ENCODE measurements at places on chromosomes 2 and 18. TPM values are rescaled to one million over a fixed set of nuclear protein-coding genes. Genes with fewer than 3 reads are reported as not detected.

DNA sequence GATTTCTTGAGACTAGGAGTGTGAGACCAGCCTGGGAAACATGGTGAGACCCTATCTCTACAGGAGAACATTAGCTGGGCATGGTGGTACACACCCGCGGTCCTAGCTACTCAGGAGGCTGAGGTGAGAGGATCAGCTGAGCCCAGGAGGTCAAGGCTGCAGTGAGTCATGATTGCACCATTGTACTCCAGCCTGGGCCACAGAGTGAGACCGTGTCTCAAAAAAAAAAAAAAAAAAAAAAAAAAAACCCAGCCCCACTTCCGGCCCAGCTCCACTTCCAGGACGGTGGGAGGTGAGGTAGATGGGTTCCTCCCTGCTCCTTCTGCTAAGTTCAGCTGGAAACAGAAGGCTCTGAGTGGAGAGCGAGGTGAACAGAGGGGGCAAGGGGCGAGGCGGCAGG is 41.4 kb upstream of the NFATC1 start:
- no peak for DNase-seq

DNA sequence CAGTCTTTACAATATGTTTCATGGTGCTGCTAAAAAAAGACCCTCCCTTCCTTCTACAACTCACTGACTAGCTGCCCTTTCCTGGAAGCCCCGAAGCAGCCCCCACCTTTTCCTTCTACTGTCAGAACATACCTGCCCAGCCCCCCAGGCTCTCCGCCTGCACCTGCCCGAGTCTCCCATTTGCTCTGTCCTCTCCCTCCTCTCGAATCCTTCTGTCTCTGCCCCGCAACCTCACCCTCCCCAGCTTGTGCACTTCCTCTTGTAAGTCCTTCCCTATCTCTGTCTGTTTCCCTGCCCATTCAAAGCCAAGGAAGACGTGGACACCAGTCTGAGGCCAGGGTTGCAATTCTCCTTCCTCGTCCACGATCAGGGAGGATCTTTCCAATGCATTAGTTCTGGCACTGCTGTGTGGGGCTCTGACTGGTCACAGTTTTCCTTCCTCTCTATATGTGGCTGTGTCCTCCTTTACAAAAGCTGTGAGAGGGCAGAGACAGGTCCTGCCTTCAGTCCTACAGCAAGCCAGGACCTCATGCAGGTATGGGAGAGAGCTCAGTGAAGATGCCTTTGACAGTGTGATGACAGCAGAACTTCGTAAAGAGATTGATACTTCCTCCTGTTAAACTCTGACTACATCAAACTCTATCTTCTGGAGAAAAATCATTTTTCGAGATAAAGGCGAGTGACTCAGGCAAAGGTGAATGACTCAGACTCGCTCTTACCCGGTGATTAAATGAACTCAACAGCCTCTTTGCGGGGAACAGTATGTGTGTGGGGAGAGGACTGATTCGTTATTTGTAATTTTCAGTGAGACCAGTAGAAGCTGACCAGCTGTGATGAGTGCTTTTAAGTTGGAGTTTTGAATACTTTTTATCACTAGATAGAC is 14.2 kb downstream of the TNFRSF11A start:
- DNase-seq: peak; percentile 31

GRCh38 chr2:60273836-60274235 is 279.6 kb downstream of the BCL11A start:
- no peak for DNase-seq

MERTK gene
- total RNA-seq: 11.5 TPM

DNA sequence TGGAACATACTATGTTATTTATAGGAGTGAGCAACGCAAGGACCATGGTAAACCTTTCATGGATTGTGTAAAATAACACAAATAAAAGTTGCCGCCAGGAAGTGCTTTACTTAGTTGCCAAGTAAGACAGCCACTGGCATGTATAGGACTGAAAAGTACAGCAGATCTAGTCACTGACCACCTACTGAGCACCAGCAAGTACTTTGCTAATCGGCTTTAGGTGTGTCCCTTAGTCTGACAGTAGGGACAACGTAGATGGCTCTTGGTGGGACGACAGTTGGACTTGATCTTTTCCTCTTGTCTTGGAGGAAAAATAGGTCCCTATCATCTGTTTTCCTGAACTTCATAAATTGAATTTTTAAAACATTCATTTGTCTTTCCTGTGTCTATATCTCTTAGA is 13.6 kb upstream of the CXXC1 start:
- no peak for DNase-seq

DNA sequence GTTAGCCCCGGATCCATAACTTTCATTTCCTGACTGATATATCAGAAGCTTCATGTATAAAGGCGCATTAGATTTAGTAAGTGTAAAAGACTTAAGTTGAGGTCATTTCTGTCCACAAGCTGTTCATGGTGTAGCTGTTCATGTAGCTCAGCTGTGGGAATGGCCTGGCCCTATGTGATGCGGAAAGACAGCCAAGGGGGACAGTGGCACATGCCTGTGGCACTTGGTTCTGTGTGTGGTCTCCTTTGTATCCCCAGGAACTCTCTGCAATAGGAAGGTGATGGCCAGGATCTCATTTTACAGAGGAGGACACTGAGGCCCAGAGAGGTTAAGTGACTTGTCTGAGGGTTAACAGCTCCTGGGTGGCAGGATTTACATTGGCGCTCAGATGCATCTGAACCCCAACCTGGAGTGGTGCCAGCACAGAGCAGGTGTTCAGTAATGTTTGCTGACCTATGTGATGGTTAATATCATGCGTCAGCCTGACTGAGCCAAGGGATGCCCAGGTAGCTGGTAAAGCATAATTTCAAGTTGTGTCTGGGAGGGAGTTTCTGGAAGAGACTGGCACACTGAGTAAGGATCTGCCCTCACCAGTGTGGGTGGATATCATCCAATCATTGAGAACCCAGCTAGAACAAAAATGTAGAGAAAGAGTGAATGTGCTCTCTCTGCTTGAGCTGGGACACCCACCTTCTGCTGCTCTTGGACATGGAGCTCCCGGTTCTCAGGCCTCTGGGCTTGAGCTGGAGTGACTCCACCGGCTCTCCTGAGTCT is 25.4 kb downstream of the HPCAL1 start:
- DNase-seq: peak; percentile 52

GRCh38 chr2:173869244-173870229 is 95.6 kb downstream of the SP3 start:
- DNase-seq: no peak

MALL gene
- total RNA-seq: 223 TPM

- no peak for DNase-seq
These were observed 130.4 kb upstream of the CYP26B1 start for GRCh38 chr2:72278046-72278445.

DNA sequence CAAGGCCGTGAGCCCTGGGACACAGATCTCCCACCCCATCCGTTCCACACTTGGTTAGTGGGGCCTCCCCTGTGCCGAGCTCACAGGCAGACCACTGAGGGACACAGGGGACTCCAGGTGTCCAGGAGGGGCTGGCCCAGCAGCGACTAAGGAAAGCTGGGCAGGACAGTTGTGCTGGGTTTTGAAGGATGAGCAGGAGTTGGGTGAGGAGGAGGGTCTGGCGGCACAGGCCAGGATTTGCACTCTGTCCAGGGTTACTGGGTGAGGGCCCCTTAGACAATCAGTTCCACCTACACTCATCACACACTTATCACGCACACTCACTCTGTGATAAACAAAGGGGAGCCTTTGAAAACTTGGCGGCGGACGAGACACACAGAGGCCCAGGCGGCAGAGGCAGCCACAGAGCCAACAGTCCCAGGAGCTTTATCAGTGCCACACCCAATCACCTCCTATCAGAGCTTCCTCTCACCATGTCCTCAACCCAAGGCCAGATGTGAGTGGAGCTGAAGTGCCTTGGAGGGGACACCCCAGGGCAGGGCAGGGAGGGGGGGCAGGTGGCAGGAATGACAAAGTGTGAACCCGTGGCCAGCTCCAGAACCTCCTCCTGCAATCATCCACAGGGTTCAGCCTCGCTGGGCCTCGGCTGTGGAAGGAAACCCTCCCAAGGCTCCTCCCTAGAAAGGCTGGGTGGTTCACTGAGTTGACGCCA is 26.6 kb downstream of the BIN1 start:
- DNase-seq: peak; percentile 67

ZNF521 gene
- total RNA-seq: 8.6 TPM

DNA sequence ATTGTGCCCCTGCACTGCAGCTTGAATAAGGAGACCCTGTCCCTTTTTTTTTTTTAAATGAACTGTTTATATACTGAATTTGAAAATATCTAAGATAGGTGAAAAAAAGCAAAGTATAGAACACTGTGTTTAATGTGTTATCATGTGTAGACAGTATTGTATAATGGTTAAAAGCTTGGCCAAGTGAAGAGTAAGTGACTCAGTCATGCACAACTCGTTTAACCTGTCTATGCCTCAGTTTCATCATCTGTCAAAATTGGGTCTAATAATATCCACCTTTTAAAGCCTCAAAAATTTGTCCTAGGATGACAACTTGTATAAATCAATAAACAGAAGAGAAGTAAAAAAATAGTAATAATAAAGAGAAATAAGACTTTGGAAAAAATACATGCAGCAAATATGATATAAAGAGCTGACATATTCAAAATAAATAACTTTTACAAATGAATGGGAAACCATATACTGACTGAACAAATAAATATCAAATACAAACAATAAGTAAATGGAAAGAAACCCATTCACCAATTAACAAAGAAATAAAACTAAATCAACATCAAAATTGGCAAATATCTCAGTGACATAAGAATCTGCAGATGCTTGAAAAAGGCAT is 113.7 kb downstream of the C2orf74 start:
- no peak for DNase-seq

DNA sequence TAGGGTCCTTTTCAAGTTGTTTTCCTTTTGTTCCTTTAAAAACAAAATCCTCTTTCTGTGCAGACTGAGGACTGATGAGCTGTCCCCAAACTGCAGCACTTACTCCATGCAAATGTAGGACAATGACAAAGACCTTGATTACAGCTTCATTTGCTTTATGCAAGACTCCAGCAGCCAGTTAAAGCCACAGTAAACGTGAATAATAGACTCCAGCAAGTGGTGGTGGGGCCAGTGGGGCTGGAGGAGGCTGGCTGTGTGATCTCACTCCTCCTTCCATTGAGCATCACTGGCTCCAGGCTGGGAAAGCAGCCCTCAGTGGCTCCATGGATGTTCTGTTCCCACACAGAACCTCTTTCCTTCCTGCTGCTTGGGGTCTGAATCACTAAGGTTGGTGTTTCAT is 306.0 kb upstream of the CELF4 start:
- DNase-seq: no peak

- no peak for DNase-seq
These were observed 246.9 kb downstream of the LDLRAD4 start for GRCh38 chr18:13465476-13465875.

RFX8 gene
- total RNA-seq: not detected

SCYGR4 gene
- total RNA-seq: not detected

XDH gene
- total RNA-seq: 28.1 TPM

DNA sequence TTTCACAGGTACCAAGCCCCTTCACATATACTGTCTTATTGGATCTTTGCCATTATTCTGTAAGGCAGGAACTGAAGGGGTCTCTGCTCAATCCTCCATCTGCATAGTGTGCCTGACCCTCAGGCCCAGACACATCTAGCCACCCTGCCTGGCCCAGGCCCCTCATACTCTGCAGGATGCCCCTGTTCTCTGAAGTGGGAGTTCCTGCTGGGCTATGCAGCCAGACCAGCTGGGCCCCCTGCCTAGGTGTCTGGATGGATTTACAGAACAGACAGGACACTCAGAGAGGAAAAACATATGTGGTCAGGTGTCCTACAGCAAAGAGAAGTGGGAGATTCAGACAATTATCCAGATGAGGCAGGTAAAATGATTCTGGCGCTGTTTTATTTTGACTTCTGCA is 42.0 kb downstream of the SLC4A5 start:
- no peak for DNase-seq

GRCh38 chr2:215238485-215239098 is 73.3 kb upstream of the ATIC start:
- no peak for DNase-seq

RBKS gene
- total RNA-seq: not detected

DNA sequence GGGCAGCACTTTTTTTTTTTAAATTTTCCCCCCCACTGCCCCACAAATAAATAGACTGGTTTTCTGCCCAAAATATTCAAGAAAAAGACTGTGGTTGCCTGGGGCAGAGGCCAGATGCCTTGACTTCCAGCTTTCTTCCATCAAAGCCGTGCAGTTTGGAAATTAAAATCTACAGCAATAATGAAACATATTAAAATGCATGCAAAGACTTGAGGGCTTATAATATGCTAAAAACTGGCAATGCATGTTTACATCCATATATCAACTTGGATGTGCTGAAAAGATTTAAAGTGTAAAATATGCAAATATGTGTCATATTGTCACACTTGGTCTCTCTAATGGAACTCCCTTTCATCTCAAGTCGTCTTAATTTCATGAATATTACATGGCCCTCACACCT is 2036.2 kb upstream of the PIK3C3 start:
- no peak for DNase-seq

C2orf15 gene
- total RNA-seq: 1.8 TPM

- DNase-seq: peak; percentile 81
These were observed 920 bp downstream of the GULP1 start for GRCh38 chr2:188292348-188293239.

GRCh38 chr2:172389685-172390339 is 37.6 kb upstream of the ITGA6 start:
- no peak for DNase-seq

DNA sequence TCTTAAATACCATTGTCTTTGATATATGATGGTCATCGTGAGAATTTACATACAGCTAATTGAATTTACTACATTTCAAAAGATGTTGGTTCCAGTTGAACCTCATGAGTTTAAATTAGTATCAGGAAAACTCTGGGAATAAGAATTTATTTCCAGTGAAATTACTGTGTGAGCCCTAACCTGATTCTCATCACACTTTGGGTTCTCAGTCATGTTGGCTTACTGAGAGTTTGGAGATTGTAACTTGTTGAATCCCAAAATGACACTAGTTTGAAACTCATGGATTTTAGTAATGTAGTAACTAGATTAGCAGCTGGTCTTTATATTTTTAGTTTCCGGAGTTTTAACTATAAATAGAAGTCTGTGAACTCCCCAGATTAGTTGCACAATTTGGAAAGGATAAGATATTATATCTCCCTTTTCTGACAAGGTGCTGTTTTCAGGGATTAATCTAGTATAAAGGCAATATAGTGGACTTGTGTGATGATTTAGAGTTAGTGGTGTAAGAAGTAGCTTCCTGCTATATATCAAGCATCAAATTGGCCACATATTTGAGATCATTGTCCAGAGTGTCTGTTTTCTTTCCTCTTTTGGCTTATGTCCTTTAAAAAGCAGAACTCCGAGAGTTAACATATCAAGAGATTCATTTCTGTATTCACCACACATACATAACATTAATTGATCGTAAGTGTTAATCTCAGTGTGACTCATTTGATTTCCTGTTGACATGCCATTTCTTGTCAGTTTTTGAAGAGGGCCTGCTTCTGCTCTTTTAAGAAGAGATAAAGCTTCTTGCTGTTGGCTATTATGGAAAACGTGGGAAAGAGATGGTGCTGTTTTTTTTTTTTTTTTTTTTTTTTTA is 15.7 kb downstream of the NDUFV2 start:
- DNase-seq: no peak

DNA sequence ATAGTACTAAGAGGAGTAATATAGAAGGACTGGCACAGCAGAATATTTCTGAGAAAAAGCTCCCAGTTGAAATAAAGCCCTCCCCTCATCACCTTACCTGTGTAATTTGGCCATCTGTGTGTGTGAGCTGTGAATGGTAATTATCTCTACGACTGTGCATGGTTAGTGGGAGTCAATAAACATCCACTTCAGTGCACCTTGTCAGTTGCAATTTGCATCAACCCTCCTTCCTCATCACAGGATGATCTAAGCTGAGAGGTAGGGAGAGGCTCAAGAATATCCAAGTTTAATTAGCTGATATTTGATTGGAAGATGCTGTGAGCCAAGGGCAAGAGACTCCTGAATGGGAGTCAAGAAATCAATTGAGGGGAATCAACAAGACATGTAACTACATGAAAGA is 694.9 kb upstream of the KLHL29 start:
- DNase-seq: no peak

BOLL gene
- total RNA-seq: not detected
